ENCODE measurements at places on chromosomes 2 and 18.

GRCh38 chr2:225293638-225294037, 105.9 kb upstream of the NYAP2 start:
- DNase-seq: no peak

DNA sequence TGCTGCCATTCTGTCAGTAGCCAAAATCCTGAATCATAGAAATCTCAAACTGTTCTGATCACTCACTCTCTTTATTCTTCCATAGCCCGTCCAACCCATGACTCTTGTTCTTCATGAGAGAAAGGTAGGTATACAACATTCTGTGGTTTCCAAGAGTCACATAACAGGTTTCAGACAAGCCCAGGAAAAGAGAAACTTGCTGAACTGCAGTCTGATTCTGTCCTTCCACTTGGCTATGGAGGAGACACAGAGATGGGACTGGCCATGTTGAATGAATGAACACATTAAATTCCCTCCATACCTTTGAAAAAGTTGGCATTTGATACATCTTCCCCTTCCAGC, 880.2 kb upstream of the CELF4 start:
- DNase-seq: no peak

DNA sequence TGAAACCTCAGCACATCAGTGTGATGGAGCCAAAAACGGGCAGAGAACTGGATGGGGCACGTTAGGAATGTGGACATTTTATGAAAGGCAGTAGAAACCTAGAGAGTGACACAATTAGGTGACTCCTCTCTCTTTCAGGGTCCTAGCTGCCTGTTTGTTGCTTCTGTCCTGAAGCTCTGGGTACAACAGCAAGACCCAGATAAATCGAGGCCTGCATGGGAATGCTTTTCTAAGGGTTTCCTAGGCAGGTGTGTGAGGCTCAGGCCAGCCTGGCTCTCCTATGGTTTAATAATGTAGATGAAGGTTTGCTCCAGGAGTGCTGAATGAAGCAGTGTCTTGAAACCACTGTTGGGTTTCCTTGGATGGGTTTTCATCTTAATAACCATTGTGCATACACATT, 517.1 kb upstream of the RAB6C start:
- DNase-seq: no peak

GRCh38 chr2:102291319-102292075, 19.9 kb upstream of the IL1RL1 start:
- no peak for DNase-seq

GRCh38 chr2:150027164-150027563, 439.6 kb upstream of the MMADHC start:
- DNase-seq: no peak

DNA sequence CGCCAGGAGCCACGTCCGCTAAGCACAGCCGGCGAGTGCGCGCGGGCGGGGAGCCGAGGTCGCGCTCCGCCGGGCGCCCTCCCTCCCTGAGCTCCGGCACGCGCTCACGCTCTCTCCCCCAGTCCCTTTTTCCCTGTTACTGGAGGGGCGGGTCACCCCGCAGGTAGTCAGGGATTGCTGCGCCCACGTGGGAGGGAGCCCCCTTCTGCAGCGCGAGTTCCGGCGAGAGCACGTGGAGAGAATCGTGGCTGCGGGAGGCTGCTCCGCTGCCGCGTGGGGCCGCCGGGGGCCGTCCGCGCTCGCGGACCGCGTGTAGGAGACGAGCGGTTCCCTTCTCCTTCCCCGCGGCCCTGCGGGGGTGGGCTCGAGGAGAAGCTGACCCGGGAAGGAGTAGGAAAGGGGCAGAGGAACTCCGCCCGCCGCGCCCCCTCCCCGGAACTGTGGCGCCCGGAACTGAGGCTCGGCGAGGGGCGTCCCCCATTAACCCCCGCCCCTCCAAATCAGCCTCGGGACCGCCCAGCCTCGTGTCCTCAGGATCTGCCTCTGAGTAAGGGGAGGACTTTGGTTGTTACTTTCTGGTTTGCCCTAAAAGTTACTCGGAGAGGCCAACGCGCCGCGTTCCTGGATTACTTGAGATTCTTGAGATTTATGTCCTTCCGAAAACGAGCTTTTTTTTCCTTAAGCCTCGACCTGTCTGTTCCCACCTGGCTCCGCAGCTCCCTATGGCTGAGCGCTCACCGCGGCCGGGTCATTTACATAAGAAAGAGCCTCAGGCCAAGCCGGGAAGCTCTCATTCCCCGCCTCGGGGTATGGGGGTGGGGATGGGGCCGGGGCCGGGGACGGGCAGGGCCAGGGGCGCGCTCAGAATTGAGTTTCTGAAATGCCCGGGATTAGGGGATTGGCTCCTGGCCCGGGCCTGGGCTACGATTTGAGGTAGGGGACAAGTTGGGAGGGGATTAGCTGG, 1.1 kb downstream of the HK2 start:
- no peak for DNase-seq

GRCh38 chr2:160063271-160063670, 856 bp upstream of the PLA2R1 start:
- no peak for DNase-seq

DNA sequence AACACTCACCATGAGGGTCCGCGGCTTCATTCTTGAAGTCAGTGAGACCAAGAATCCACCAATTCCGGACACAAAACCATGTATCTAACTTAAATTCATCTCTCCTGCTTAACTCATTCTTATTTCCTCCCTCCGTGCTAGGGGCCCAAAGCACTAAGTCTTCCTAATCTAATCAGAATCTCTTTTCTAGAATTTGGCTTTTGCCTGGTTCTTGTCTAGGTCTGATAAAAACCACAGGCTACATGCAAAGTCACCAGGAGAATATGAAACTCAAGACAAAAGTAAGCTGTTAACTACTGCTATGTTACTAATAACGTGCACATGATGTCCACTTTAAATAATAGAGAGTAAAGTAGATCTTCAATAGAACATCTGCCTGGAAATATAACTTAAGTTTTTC, 69.9 kb downstream of the TRIP12 start:
- DNase-seq: no peak

GRCh38 chr2:98898423-98898841, 37.6 kb downstream of the CRACDL start:
- DNase-seq: no peak

DNA sequence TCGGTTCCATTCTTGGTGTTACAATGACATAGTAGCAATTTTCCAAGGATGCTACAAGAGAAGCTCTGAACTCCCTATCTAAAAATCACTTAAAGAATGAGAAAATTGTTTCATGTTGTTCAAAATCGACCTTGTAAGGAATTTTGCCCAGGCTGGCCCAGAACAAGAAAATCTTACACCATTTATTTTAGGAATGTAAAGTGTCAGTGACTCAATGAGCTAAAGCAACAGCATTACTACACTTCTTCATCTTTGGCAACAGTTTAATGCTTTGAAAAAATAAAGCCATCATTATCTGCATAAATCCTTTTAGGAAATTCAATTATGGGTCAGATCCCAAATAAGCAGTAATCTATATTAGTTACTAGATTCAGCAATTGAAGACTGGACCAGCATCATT, 38.6 kb downstream of the SLC25A12 start:
- DNase-seq: no peak

- DNase-seq: peak; percentile 71
Observed at GRCh38 chr2:95076705-95077529, 44.7 kb downstream of the MRPS5 start.

Data from stimulated activated CD8-positive, alpha-beta memory T cell treated with anti-CD3 and anti-CD28 coated beads, Interleukin-4, amount 100 ng/mL, for 1 hour (primary cell).